ENCODE measurements at places on chromosomes 7 and 10.

DNA sequence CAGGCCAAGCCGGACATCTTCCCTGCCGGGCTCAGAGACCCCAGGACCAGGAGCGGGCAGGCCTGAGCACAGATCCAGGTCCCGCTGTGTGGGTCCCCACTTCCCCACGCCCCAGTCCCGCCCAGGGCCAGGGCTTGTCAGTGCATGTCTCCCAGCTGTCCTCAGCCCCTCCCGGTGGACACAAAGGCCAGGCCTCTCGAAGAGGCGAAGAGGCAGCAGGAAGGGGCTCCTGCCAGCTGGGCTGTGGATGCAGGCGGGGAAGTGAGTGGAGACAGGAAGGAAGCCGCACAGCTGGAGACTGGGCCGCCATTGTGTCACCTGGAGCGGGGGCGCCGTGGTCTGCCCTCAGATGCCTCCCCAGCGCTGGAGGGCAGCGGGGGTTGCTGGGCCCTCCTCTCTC is 4.8 kb downstream of the GRIFIN start:
- no peak for DNase-seq

DNA sequence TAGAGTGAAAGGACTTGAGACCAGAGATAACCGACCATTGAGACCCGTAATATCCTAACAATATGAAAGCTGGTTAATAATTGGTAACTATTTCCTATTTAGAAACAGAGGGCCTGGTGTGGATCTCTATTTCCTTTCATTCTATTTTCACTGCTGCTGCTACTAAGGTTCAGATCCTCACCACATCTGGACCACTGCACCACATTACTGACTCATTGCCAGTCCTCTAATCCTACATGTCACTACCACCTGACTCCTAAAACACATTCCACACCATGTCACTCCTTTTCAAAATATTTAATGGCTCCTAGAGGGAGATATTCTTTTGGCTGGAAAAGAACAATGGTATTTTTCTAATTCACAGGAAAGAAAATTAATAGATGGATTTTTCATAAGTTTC is 6.4 kb downstream of the USP54 start:
- DNase-seq = no peak

GRCh38 chr10:11879387-11880094 is 56.4 kb downstream of the PROSER2 start:
- DNase-seq = no peak

DNA sequence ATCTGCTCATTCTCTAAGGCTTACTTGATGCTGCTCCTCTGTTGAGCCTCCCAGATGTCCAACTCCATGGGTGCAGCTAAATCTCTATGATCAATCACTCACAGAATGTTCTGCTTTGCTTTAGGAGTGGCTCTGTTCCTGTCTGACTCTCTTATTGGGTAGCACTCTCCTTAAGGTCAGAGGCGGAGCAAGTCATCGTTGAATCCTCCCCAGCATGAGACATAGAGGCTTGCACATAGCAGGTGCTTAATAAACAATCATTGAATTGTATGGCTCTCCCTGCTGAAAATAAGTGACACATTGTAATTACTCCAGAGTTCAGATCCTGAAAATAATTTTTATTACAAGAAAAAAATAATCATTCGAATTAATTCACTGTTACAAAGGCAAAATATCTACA is 69.7 kb downstream of the NPS start:
- DNase-seq = no peak

- DNase-seq = no peak
These were observed 109.6 kb downstream of the BICC1 start for GRCh38 chr10:58622246-58622645.

DNA sequence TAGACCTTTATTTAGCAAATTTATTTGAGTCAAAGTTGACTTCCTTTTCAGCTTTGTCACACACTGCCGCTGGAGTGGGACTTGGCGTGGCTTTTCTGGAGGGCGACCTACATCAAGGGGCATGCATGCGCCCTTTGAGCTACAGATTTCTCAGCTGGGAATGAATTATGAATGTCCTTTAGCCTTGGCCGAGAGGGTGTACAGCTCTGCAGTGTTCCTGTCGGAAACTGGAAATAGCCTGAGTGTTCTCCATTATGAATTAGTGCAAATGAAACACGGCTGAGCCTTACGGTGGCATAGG is 79.7 kb downstream of the GLRX3 start:
- DNase-seq = no peak

DNA sequence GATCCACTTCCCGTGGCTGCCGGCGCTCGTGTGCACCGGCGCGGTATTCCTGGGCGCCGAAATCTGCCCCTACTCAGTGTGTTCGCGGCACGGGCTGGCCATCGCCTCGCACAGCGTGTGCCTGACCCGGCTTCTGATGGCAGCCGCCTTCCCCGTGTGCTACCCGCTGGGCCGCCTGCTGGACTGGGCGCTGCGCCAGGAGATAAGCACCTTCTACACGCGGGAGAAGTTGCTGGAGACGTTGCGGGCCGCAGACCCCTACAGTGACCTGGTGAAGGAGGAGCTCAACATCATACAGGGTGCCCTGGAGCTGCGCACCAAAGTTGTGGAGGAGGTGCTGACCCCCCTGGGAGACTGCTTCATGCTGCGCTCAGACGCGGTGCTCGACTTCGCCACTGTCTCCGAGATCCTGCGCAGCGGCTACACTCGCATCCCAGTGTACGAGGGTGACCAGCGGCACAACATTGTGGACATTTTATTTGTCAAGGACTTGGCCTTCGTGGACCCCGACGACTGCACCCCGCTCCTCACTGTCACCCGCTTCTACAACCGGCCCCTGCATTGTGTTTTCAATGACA is 1.3 kb downstream of the CNNM1 start:
- DNase-seq = peak; percentile 7

GRCh38 chr10:114911052-114911711 is 26.8 kb upstream of the TRUB1 start:
- peak; percentile 25 for DNase-seq

- no peak for DNase-seq
These were observed 569.4 kb downstream of the PTPRN2 start for GRCh38 chr7:158018098-158018762.

- DNase-seq = no peak
These were observed 18.8 kb downstream of the NUDT1 start for GRCh38 chr7:2260820-2261219.

- no peak for DNase-seq
These were observed 4.5 kb upstream of the IQUB start for GRCh38 chr7:123538897-123539296.

DNA sequence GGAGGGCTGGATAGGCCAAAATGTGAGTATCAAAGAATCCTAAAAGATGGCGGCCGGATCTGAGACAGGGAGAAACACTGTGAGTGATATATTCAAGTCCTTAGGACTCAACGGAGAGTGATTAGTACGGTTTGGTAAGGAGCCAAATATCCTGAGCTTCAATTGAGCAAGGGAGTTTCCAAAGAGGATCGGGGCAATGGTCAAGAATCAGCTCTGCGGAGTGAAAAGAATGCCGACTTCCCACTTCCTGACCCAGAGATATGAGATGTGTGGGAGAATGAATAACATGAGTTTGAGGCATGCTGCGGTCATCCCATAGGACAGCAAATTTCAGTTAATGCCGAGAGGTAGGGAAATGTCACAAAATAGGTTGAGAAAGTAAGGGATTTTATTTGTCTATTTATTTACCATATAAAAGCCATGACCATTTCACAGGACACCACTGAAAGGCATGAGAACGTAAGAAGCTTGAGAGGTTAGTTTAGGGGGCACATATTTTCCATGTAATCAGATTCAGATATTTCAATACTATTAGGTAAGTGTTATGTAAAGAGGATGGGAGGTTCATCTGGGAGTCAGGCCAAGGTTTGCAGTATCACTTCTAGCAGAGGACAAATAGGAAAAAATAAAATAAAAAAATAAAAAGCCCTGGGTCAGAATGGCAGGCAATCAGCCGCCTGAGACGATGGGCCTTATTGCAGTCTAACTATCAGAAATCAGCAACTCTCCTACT is 165.6 kb downstream of the HGF start:
- DNase-seq = no peak

DNA sequence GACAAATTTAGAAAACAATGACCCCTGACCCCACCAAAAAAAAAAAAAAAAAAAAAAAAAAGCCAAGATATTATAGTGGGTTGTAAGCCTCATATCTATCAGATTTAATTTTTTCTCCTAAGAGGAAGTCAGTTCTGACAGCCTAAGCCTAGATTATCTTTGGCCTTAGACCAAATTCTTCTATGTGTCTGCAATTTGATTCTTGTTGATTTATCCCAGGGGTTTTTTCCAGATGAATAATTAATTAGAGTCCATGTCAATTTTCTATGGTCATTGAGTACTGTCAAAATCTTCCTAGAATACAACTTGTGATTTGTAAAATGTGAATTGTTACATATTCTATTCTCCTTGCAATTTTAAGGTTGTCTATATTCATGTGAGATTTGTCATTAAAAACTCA is 151.6 kb upstream of the CACNA2D1 start:
- no peak for DNase-seq

GRCh38 chr10:104325436-104326435 is 12.5 kb downstream of the ITPRIP start:
- no peak for DNase-seq

DNA sequence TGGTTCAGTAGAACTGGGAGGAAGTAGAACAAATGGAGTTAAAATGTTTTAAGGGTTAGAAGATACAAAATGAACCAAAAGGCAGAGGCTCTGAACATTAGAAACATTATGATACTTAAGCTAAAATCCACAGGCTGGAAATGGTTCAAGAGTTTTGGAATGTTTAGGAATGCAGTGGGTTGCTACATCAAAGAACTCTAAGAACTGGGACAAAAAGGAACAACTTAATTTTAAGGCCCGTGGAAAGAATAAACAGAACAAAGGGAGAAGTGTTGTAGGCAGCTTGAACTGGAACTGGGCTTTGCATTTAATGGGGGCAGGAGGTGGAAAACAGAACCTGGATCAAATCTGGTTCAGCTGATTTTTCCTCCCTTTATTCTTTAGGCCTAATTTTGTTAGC is 3.5 kb upstream of the C7orf25 start:
- DNase-seq = no peak

DNA sequence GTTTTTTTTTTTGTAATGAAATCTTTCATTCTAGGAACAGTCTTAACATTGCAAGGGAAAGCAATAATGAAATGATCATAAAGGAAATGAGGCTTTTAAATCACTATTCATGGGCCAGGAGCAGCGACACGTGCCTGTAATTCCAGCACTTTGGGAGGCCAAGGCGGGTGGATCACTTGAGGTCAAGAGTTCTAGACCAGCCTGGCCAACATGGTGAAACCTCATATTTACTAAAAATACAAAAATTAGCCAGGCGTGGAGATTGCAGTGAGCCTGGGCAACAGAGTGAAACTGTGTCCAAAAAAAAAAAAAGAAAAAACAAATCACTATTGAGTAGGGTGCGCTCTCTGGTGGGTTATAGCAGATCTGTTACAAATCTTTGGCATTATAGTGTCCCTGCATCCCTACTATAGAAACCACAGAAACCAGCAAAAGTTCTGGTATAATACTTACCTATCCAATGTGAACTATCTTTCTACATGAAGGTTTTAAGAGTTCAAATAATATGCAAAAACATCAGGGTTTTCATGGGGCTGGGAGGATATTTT is 72.1 kb downstream of the GLI3 start:
- DNase-seq = no peak

- DNase-seq = no peak
These were observed 98.0 kb downstream of the NPSR1 start for GRCh38 chr7:34756025-34756437.

Data from GM06990 (cell line).